ENCODE measurements at places on chromosomes 5 and 9. TPM values are rescaled to one million over a fixed set of nuclear protein-coding genes. Genes with fewer than 3 reads are reported as not detected.

The PRRC1 gene
- 41.9 TPM for total RNA-seq

The COQ4 gene
- 63.2 TPM for total RNA-seq

The PCDHA1 gene
- 0.10 TPM for total RNA-seq

The TAL2 gene
- total RNA-seq = 0.15 TPM

The PAM gene
- total RNA-seq = 31.6 TPM

The GGTA1 gene
- not detected for total RNA-seq

The HTR1A gene
- not detected for total RNA-seq

The GABRA6 gene
- not detected for total RNA-seq

The VLDLR gene
- total RNA-seq = 21.6 TPM

The LCP2 gene
- total RNA-seq = not detected

The GPX8 gene
- 36.3 TPM for total RNA-seq

The GARIN3 gene
- total RNA-seq = not detected

The NHP2 gene
- 445 TPM for total RNA-seq

The DNM1 gene
- total RNA-seq = 96.1 TPM

The POU5F2 gene
- total RNA-seq = 0.01 TPM

The FOXD4L4 gene
- not detected for total RNA-seq

The SHISAL2B gene
- total RNA-seq = not detected

The WWC1 gene
- total RNA-seq = 97.2 TPM

The PLAC8L1 gene
- total RNA-seq = 0.26 TPM

The FRRS1L gene
- total RNA-seq = 0.18 TPM

The SCGB3A2 gene
- not detected for total RNA-seq

The POLR3G gene
- total RNA-seq = 14.7 TPM

The GRXCR2 gene
- total RNA-seq = not detected

The IFNK gene
- total RNA-seq = not detected

The NR4A3 gene
- total RNA-seq = 2.1 TPM

The ZNF608 gene
- 0.61 TPM for total RNA-seq

The AP3B1 gene
- 31.3 TPM for total RNA-seq

The CFAP157 gene
- total RNA-seq = 0.06 TPM

The IQGAP2 gene
- 1.2 TPM for total RNA-seq

The GPR151 gene
- total RNA-seq = not detected

The AHRR gene
- 3.8 TPM for total RNA-seq

The SH2D3C gene
- total RNA-seq = 0.06 TPM

The CA9 gene
- total RNA-seq = 4.2 TPM

The C9orf50 gene
- not detected for total RNA-seq

The DMRTA1 gene
- total RNA-seq = 0.73 TPM

The PCSK1 gene
- 0.35 TPM for total RNA-seq

The HAUS6 gene
- total RNA-seq = 23.1 TPM

The TMC1 gene
- total RNA-seq = not detected

The ISOC1 gene
- total RNA-seq = 21.5 TPM

The SNCAIP gene
- total RNA-seq = 0.03 TPM

The SPATA31A3 gene
- not detected for total RNA-seq

The CER1 gene
- total RNA-seq = not detected

The HARS1 gene
- total RNA-seq = 87.0 TPM

The ANKRD34B gene
- 0.18 TPM for total RNA-seq

The CCDC192 gene
- total RNA-seq = not detected

The GLRA1 gene
- not detected for total RNA-seq

The SSBP2 gene
- total RNA-seq = 8.2 TPM

The HEMGN gene
- total RNA-seq = not detected

The FOXI1 gene
- not detected for total RNA-seq

The IFNA2 gene
- total RNA-seq = not detected
